ENCODE measurements at places on chromosomes 6 and 20. TPM values are rescaled to one million over a fixed set of nuclear protein-coding genes. Genes with fewer than 3 reads are reported as not detected.

The SLC26A8 gene
- 5.3 TPM for total RNA-seq

- no peak for DNase-seq
Measured at GRCh38 chr6:126826166-126826714, 292.2 kb upstream of the RSPO3 start.

GRCh38 chr20:59139998-59140397 is 23.6 kb upstream of the ZNF831 start:
- DNase-seq, result no peak

DNA sequence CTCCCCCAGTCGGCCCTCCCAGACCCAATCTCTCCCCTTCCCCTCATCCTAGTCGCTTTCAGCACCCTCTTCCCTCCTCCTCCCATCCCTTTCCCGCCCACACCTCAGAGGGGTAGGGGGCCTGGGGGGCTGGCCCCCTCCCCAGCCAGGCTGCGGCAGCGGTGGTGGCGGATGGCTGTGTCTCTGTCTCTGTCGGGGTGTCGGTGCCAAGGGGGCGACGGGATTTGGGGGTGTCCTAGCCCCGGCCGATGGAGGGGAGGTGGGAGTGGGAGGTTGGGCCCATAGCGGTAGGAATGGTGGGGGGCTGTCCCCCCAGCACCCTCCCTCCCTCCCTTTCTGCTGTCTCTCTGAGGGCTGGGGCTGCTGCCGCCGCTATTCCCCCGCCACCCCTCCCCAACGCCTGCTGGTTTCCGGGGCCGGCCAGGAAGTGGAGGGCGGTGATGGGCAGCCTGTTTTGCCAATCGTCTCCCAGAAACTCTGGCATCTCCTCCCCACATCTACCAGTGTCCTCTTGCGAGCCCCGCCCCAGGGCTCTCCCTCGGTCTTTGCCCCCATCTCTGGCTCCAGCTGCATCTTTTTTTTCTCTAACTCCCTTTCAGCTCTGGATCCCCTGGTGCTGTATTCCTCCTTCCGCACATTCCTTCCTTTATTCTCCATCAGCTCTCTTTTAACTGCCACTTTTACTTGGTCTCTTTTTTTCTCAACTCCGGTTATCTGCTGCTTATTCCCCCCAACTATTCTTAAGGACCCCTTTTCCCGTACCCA is at the start of gene AGPAT1:
AGPAT1 (minus strand) TSS at position 374 of the 765 bp plus-strand sequence. CDS start 4,588 bp downstream, outside the sequence.
- peak; percentile 97 for DNase-seq

DNA sequence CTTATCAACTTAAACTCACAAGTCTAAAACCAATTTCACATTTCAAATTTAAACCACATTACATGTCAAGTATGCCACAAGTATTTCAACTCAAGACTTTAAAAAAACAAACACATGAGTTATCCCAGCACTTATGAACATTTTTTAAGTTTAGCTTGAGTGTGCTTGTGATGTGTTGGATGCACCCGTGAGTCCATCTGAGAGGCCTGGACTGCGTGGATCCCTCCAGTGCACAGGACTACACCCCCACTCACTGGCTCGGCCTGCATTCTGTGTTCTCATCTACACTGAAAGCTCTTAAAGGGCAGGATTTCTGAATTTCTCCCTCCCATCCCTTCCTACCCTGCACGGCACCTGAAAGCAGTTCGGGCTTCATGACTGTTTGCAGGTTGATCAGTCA is 128.8 kb upstream of the CD93 start:
- no peak for DNase-seq

The IRF4 gene
- total RNA-seq, result 0.16 TPM

The RCAN2 gene
- total RNA-seq, result 7.0 TPM

DNA sequence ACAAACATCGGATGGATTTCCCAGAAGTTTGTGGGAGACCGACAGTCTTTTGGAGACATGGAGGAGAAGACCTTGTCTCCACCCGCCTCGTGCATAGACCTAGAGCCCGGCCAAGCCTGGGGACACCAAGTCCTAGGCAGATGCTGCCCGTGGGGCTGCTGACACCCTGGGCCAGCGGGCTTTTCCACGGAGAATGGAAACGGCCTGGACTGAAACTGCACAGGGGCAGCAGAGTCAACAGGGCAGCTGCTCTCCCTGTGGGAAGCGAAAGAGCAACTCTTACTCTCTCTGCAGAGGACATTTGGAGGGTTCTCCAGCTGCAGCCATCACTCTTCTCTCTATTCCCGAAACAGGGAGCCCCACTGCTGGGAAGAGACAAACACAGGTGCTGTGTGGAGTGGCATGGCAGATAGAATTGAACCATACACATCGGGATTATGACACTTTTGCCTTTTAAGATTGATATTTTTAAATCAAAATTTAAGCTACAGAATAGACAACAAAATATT is 401.2 kb downstream of the THBS2 start:
- DNase-seq, result no peak
